ENCODE measurements at places on chromosomes 5 and 9. TPM values are rescaled to one million over a fixed set of nuclear protein-coding genes. Genes with fewer than 3 reads are reported as not detected.

Gene ENTPD2
- not detected for total RNA-seq

Gene SPATA6L
- total RNA-seq: 3.1 TPM

Gene GALNT12
- total RNA-seq: 5.3 TPM

Gene OTULINL
- total RNA-seq: 1.9 TPM

Gene PCDHGB7
- 0.17 TPM for total RNA-seq

Gene CTXN3
- not detected for total RNA-seq

Gene CARD9
- total RNA-seq: 0.36 TPM

Gene CTSV
- total RNA-seq: 13.6 TPM

- DNase-seq: no peak
These were observed 1.7 kb downstream of the UBE2QL1 start for GRCh38 chr5:6450319-6450833.

- DNase-seq: no peak
These were observed 33.1 kb downstream of the ALDH7A1 start for GRCh38 chr5:126561908-126562307.

GRCh38 chr5:149038336-149039080 lies 24.4 kb downstream of the SH3TC2 start:
- no peak for DNase-seq

DNA sequence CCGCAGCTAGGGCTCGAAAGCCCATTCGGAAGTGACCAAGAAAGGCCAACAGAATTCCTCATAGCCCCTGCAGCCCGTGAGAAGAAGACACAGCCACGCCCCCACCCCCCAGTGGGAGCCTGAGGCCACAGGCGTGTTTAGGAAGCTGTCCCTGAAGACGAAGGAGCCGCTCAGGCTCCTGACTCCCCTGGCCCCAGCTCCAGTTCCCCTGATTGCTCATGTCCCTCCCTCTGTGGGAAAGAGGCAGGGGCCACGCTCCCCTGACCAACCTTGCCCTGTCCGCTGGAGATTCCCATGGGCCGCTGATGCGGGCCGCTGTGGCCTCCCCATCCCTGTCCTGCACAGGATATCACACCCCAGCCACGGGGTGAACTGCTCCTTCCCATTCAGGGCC lies 13.6 kb downstream of the ROPN1L start:
- DNase-seq: no peak
